ENCODE measurements at places on chromosomes 7 and 10. TPM values are rescaled to one million over a fixed set of nuclear protein-coding genes. Genes with fewer than 3 reads are reported as not detected.

The PPP1R3C gene
- total RNA-seq: 181 TPM

The PHYH gene
- total RNA-seq: 112 TPM

The SP8 gene
- not detected for total RNA-seq

The LRRTM3 gene
- not detected for total RNA-seq

The GARS1 gene
- total RNA-seq: 70.2 TPM

The CACNB2 gene
- total RNA-seq: 63.2 TPM

The SLC26A4 gene
- 0.28 TPM for total RNA-seq
